Vein endothelial cell (primary cell): ENCODE measurements at places on chromosomes 4 and X. TPM values are rescaled to one million over a fixed set of nuclear protein-coding genes. Genes with fewer than 3 reads are reported as not detected.

The PFKFB1 gene
- under 0.01 and 0.10 TPM in 2 replicates for total RNA-seq

The CTAG2 gene
- total RNA-seq, result not detected in 2 replicates

The EVC gene
- 13.5 and 19.3 TPM in 2 replicates for total RNA-seq

The SHROOM4 gene
- total RNA-seq, result 63.4 and 69.4 TPM in 2 replicates

The TRIML2 gene
- not detected in 2 replicates for total RNA-seq

The FAM184B gene
- not detected in 2 replicates for total RNA-seq

The TMSB15C gene
- 5.0 and 5.9 TPM in 2 replicates for total RNA-seq

The TMEM35A gene
- 1.8 and 2.9 TPM in 2 replicates for total RNA-seq

The GAGE2A gene
- not detected in 2 replicates for total RNA-seq

The ZNF674 gene
- total RNA-seq, result 5.5 and 6.2 TPM in 2 replicates

The TSPAN7 gene
- total RNA-seq, result 4.2 and 9.6 TPM in 2 replicates

The SCD5 gene
- 59.1 and 59.9 TPM in 2 replicates for total RNA-seq

The PRSS12 gene
- 3.3 and 7.3 TPM in 2 replicates for total RNA-seq

The SPATA4 gene
- 0.67 TPM in 1 of 2 replicates, not detected in the other for total RNA-seq

The CXorf51A gene
- not detected in 2 replicates for total RNA-seq

The GLUD2 gene
- total RNA-seq, result 1.3 TPM in 2 replicates

The GAGE12J gene
- total RNA-seq, result not detected in 2 replicates

The CXXC4 gene
- under 0.01 TPM in 1 of 2 replicates, not detected in the other for total RNA-seq

The HSFX1 gene
- total RNA-seq, result 0.33 and 0.67 TPM in 2 replicates

The MAGEA3 gene
- total RNA-seq, result not detected in 2 replicates

The FAM47A gene
- total RNA-seq, result not detected in 2 replicates

The FAM236D gene
- not detected in 2 replicates for total RNA-seq

The SUPT20HL1 gene
- not detected in 2 replicates for total RNA-seq

The CSAG2 gene
- not detected in 2 replicates for total RNA-seq

The TMEM271 gene
- not detected in 2 replicates for total RNA-seq

The TRMT10A gene
- 5.2 and 7.5 TPM in 2 replicates for total RNA-seq

The FRMPD4 gene
- under 0.01 TPM in 1 of 2 replicates, not detected in the other for total RNA-seq

The MAGED4 gene
- total RNA-seq, result 7.0 and 15.7 TPM in 2 replicates

The COL25A1 gene
- total RNA-seq, result 0.33 and 1.7 TPM in 2 replicates

The FRMD7 gene
- not detected in 2 replicates for total RNA-seq

The C1QTNF7 gene
- total RNA-seq, result not detected in 2 replicates
